ENCODE measurements at places on chromosomes 1 and 21.

- DNase-seq = no peak
Measured at GRCh38 chr1:185560760-185561159, 173.4 kb upstream of the HMCN1 start.

- DNase-seq = no peak
Measured at GRCh38 chr1:213899413-213899812, 88.4 kb upstream of the PROX1 start.

GRCh38 chr1:230123280-230124185, 56.5 kb downstream of the GALNT2 start:
- no peak for DNase-seq

DNA sequence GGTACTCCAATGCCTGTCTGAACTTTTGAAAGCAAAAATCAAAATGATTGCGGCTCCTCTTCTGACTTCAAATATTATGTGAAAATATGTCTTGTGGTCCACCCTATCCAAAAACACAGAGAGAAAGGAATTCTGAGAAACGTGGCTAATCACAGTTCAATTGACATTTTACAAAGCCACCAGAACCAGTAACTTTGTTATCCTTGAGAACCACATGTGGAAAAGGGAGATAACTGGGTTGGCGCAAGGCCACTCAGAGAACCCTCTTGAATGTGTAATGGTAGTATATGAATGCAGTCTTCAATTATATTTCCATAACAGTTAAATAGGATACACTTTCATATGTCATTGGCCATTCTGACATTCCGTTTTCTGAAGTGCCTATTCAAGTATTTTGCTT, 1030.0 kb upstream of the TMPRSS15 start:
- DNase-seq = no peak

GRCh38 chr1:31762726-31763670, 1.1 kb downstream of the ADGRB2 start:
- DNase-seq = peak; percentile 95

DNA sequence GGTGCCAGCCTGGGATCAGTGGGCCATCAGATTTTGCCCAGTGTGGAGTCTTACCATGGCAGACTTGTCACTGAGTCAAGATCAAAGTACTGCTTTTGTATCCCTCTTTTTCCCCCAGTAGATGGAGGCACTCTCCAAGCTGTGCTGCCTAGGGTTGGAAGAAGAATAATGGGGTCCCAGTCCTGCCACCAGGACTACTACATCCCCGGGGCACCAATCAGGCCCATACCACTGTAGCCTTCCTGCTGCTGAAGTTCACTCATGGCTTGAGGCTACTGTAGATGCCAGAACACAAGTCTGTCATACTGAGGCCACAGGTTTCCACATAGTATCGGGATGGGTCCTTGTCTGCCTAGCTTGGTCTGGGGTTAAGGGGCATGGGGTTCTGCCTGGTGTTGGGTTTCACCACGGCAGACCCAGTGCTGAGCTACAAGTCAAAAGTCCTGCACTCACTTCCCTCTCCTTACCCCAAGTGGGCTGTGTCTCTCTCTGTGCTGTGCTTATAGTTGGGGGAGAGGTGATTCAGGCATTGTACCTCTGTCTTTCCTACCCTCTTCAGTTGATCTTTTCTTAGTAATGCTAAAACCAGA, 53.4 kb downstream of the PKN2 start:
- no peak for DNase-seq

- no peak for DNase-seq
Measured at GRCh38 chr1:212971312-212971711, 21.0 kb downstream of the VASH2 start.

DNA sequence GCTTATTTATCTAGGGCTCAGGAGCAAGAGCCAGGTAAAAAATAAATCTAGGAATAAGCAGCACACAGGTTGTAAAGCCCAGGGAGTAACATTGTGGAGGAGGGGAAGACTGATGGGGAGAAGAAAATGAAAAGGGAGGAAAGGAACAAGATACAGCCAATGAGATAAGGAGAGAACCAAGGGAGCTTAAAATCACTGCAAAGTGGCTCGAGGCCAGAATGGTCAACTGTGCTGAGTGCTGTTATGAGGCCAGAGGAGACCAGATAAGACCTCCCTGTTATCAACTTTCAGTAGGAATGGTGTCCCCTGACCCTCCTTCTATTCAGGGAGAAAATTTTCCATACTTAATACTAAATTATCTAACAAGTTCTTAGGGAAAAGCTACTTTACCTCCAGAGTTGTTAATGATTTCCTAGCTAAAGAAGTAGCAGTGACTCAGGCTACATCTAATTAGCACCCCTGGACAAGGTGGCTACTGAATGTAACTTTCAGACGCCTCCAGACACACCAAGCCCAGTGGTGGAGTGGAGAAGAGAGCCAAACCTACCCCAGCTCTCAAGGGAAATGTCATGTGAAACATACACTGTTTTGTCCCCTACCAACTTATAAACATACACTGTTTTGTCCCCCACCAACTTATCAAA, 25.5 kb downstream of the ENAH start:
- DNase-seq = no peak

DNA sequence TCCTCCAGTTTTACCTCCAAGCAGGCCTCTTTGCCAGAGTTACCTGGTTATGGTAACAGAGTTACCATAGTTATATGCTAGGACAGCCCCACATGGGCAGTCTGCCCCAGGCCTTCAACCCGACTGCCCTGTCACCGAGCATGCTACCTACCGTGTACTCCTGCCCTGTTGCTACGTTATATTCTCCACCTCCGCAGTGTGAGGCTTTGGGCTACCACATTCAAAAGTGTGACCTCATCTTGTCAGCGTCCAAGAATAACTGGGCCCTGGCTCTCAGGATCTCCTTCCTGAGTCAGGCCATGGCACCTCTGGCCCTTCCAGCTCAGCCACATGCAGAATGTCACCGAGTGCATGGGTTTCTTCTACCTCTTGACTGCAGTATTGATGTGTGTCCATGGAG, 8.9 kb downstream of the MAPKAPK2 start:
- DNase-seq = no peak

DNA sequence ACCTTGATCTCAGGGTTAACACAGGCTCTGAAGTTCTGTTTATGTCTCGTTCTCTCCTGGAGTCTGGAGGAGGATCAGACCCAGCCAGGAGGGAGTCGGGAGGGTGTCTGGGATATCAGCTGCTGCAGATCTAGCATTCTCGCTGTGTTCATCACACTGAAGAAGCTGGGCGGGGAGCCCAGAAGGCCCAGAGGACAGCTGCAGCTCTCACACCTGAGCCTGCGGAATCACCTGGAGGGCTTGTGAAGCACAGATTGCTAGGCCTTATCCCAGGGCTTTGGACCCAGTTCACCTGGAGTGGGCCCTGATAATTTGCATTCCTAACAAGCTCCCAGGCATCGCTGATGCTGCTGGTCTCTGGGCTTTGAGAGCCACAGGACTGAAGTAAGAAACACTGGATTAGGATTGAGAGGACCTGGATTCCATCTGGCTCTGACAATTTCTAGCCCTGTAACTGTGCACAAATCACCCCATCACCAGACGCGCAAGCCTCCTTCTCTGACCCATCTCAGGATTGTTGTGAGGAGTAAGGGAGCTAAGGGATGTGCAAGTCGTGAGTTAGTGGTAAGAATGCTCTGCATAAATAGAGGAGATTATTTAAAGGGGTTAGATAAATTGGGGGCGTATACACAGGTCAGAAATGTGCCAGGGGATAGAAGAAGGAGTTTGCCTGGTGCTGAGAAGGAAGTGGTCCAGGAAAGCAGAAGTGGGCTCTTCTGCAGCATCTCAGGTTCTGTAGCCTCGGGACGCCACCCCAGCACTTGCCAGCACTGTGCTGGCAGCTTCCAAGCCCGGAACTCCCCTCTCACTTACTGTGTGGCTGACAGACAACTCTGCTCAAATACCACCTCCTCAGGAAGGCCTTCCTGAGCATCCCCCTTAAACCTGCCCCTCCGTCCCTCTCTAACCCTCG, 19.1 kb downstream of the ABCA4 start:
- DNase-seq = peak; percentile 39

- no peak for DNase-seq
Measured at GRCh38 chr1:147749792-147750191, 10.6 kb downstream of the GJA5 start.

DNA sequence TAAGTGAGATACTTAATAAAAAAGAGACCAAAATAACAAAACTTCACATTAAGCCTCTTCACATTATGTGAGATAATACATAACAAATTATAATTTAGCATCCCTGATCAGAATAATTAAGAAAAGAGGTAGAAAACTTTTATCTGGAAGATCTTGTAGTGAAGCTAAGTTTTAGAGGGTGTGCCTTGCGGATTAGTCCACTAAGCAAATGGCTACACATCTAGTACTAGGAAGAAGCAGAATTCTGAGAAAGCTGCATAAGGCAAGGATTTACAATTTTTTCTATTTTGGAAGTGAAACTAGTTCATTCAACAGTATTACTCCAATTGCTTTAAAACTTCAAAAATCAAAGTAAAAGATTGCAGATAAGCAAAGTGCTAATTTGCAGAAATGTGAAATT, 3.5 kb downstream of the YOD1 start:
- DNase-seq = no peak

DNA sequence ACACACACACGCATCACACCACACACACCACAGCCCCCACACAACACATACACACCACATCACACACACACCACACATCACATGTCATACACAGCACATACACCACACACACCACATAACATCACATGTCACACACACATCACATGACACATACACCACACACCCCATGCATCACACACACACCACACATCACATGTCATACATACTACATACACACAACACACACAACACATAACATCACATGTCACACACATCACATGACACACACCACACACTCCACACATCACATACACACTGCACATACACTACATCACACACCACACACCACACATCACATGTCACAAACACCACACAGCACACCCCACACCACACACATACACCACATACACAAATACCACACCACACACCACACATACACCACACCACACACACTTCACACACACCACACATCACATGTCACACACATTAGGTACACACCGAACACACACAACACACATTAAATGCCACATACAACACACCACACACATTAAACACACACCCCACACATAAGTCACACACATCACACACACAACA, 1.8 kb downstream of the LYPD8 start:
- no peak for DNase-seq

DNA sequence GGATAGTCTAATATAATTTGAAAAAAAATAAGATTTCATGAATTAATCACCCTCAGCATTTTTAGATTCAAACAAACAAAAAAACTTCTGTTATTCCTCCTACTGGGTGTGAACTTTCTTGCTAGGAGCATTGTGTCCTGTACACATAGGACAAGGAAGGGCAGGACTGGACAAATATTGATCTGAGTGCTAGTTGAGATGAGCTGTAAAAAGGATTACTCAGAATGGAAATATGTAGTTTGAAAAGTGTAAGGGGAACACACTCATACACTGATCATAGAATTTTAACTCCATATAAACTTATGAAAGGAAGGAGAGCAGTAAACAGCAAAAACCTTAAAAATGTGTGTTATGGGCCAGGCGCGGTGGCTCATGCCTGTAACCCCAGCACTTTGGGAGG, 156.5 kb upstream of the ZNF648 start:
- no peak for DNase-seq

GRCh38 chr1:156146020-156146768, 7.2 kb upstream of the SEMA4A start:
- DNase-seq = peak; percentile 95

DNA sequence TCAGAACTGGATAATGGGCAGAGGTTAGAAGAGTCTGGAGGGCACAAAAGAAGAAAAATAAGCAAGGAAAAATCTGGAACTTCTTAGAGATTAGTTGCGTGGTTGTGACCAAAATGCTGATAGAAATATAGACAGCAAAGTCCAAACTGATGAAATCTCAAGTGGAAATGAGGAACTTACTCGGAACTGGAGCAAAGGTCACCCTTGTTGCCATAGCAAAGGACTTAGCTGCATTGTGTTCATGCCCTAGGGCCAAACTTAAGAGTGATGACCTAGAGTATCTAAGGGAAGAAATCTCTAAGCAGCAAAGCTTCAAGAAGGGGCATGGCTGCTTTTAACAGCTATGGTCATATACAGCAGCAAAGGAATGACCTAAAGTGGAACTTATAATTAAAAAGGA, 180.0 kb downstream of the TTLL7 start:
- DNase-seq = no peak

- DNase-seq = no peak
Measured at GRCh38 chr1:183043872-183044854, 20.9 kb downstream of the LAMC1 start.

DNA sequence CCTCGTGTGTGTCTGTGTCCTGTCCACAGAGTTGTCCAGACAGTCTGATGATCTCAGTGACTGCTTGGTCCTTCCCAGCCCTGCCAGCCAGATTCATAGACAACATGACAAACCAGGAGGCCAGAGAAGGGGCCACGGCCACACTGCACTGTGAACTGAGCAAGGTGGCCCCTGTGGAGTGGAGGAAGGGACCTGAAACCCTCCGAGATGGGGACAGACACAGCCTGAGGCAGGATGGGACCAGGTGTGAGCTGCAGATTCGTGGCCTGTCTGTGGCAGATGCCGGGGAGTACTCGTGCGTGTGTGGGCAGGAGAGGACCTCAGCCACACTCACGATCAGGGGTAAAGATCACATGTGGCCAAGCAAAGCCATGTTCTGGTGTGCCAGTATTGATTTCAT, 96.4 kb downstream of the OBSCN start:
- no peak for DNase-seq

DNA sequence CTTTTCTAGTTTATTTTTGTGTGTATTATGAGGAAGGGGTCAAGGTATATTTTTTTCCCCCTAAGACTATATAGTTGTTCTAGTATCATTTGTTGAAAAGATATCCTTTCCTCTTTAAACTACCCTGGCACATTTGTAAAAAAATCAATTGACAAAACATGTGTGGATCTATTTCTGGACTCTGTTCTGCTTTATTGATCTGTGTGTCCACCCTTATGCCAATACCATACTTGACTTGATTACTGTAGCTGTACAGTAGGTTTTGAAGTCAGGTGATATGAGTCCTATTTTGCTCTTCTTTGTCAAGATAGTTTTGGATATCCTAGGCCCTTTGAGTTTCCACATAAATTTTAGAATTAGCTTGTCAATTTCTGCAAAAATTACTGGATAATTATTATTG, 21.2 kb upstream of the SOX13 start:
- no peak for DNase-seq

GRCh38 chr1:112633628-112634027, 14.0 kb downstream of the CAPZA1 start:
- DNase-seq = no peak

GRCh38 chr21:26939601-26940111, 27.2 kb downstream of the ADAMTS5 start:
- DNase-seq = no peak

DNA sequence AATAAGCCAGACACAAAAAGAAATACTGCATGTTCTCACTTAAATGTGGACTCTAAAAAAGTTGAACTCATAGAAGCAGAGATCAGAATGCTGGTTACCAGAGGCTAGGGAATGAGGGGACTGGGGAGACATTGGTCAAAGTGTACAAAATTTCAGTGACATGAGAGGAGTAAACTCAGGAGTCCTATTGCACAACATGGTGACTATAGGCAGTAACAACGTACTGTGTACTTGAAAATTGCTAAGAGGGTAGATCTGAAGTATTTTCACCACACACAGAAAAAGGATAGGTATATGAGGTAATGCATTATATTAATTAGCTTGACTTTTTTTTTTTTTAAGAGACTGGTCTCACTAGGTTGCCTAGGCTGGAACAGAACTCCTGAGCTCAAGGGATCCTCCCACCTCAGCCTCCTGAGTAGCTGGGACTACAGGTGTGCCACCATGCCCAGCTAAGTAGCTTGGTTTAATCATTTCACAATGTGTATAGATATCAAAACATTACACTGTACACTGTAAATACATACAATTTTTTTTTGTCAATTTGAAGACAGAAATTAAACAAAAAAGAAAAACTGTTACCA, 7.4 kb downstream of the ZNF496 start:
- DNase-seq = no peak

- no peak for DNase-seq
Measured at GRCh38 chr1:6823793-6824192, 38.5 kb downstream of the CAMTA1 start.
